Vagina (tissue), 2 donors: ENCODE measurements at places on chromosomes 16 and 17. TPM values are rescaled to one million over a fixed set of nuclear protein-coding genes. Genes with fewer than 3 reads are reported as not detected.

GRCh38 chr16:11398136-11398535 lies 52.9 kb downstream of the RMI2 start:
- no peak for DNase-seq

GRCh38 chr16:26569793-26570192 lies 496.9 kb upstream of the C16orf82 start:
- no peak for DNase-seq

The TBC1D3H gene
- total RNA-seq, result not detected

GRCh38 chr16:49440156-49441065 lies 66.8 kb downstream of the C16orf78 start:
- DNase-seq, result no peak
